ENCODE measurements at places on chromosomes 13 and 19.
A peak's percentile ranks its signal among the peaks of the same experiment; 100 is the strongest.

- no peak for DNase-seq
Measured at GRCh38 chr19:33482476-33482875, 39.1 kb downstream of the PEPD start.

- no peak for DNase-seq
Measured at GRCh38 chr19:32537580-32537979, 43.4 kb upstream of the PDCD5 start.

GRCh38 chr13:98820300-98820699 is 67.8 kb upstream of the SLC15A1 start:
- no peak for DNase-seq

DNA sequence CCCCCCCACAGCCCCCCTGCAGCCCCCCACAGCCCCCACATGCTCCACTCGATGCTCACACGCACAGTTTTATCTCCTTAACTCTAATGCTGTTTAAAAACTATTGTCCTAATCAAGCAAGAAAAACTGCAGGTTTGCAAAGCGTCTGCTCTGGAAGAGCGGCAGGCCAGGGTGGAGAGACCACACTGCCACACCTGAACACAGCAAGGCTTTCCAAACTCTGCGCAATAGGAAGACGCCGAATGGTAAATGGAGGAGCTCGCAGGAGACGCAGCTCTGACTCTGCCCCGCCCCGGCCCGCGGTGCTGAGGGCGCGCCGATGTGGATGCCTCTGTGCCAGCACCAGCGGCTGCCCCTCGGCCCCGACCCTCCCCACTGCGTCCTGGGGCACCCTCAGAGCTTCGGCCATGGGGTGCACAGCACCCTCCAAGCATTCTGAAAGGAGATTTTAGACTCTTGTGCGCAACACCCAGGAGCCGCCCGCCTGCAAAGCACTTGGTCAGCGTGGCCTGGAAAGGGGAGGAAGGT is 32.4 kb downstream of the RASA3 start:
- DNase-seq = no peak

DNA sequence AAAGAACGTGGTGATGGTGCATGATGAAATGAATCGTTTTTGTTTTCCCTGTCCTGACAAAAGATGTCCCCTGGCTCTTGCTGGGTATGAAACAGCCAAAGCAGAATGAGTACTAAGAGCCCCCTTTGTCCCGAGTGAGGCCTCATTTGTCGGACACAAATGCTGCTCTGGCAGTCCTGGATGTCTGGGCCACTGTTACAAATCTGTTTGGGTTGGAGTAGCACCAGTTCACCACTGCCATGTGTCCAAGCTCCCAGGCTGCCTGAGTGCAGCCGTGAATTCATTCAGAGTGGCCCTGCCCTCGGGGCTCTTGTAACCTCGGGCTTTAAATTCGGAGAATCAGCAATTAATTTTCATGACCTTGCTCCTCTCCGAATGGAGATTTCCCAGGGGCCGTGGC is 182.4 kb downstream of the NUFIP1 start:
- no peak for DNase-seq

DNA sequence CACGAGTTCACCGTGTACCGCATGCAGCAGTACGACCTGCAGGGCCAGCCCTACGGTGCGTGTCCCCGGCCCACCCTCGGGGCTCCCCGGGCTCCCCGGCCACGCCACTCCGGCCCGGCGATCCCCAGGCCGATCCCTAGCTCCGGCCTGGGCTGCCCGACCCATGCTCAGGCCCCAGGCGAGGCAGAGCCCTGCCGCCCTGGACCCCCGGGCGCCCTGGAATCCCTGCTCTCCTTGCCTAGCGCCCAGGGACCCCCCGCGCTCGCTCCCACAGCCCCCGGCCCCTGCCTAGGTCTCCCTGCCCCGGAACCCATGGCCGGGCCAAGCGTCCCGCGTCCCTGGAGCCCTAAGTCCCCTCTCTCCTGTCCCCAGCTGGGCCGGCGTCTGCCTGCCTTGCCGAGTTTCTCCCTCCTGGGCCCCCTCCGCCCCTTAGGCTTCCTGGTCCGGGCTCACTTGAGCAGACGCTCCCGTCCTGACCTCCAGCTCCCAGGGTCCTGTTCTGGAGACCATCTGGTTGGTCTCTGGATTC is 494 bp downstream of the NCLN start:
- DNase-seq = no peak

GRCh38 chr13:61179741-61180140 is 235.9 kb downstream of the PCDH20 start:
- DNase-seq = no peak

DNA sequence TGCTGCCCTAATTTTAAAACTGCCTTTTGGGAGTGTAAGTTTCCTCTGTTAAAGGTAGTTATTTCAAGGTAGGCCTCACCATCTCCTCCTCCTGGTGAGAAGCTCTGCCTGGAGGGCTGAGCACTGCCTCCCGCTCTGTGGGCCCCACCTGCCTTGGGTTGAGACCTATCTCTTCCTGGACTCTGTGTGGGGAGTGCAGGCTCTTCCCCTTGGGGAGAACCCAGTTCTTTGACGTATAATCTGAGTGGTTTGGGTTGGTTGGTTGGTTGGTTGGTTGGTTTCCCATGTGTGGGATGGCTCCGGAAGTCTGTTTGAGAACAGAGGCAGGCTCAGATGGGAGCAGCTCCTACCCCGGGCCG is 39.1 kb downstream of the ACTN4 start:
- DNase-seq = peak; percentile 11

DNA sequence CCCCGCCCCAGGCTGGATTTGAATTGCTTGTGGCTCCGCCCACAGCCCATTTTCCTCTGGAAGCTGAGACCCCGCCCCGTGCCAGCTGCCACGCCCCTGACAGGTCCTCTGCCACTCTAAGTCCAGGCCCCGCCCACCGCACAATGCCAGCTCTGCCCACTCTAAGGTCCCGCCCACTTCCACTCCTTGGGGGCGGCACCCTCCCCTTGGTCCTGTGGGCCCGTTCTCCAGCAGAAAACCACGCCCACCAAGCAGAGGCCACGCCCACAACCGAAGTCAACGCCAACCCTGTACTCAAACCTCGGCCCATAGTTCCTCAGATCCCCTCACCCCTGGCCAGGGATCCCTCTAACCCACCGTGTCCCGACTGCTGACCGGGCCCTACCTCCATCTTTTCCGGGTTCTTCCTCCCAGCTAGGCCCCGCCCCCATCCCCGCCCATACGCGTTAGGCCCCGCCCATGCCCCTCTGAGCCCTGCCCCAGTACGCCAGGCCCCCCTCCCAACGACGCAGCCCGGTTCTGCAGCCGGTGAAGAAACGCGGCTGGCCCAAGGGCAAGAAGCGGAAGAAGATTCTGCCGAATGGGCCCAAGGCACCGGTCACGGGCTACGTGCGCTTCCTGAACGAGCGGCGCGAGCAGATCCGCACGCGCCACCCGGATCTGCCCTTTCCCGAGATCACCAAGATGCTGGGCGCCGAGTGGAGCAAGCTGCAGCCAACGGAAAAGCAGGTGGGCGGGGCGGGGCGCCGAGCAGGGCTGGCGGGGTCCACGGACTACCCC is 1.3 kb downstream of the HMG20B start:
- peak; percentile 55 for DNase-seq

DNA sequence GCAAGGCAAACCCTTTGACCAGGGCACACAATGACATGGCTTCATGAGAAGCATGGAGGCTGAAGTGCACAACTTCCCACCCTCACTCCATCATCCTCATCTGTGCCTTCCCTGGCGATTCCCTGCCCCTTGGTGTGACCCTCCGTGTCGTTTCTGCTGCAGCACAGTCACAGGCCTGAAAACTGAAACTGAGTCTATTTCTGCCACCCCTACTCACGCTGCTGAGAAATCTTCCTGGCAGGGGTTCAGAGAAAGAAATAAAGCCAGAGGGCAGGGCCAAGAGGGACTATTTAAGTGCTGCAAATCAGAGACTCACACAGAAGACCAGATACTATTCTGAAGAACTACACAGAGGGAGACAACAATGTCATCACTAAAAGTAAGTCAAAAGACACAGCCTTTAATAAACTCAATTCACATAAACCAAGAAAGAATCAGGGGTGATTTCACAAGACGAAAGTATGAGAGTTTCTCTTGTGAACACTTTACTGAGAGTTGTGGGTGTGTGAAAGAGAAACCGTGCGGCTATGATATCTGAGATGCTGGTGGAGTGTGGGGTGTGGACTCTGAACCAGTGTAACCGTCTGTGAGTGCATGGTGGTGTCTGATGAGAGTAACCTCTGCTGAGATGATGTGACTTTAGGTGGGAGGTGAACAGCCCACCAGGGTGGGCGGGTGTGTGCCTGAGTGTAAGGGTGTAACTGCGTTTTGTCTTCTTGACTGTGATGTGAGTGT is 23.5 kb downstream of the LGALS16 start:
- no peak for DNase-seq

- DNase-seq = no peak
Measured at GRCh38 chr13:46596466-46596865, 43.5 kb downstream of the LRCH1 start.

DNA sequence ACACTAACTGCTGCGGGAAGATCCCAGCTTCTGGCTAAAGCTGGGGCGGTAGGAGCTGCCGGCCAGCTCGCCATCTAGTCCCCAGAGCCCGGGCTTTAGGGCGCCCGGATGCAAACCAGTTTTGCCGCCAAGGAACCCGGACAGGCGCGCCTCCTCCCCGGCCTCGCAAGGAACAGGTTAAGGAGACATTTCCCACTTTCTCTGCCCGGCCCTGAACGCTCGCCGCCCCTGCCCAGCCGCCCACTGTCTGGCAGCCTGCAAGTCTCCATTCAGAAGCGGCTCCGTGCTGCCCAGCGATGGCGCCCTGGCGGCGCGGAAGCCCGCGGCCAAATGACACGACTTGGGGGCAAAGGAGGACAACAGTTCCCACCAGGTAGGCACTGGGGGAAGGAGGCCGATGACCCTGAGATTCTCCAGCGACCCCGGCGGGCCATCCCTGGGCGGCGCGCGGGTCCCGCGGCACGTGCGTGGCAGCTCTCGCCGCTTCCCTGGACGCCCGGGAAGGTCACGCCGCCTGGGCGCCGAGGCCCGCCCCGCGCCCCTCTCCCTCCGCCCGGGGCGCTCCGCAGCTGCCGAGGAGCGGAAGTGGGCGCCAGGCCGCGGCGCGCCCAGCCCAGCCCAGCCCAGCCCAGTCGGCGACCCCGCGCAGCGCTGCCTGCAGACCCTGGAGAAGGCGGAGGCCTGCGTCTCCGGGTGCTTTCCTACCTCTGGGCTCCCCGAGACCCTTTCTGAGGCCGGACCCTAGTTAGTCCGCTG is 42.2 kb upstream of the HNRNPA1L2 start:
- no peak for DNase-seq

- no peak for DNase-seq
Measured at GRCh38 chr13:55000043-55000442, 1971.4 kb downstream of the OLFM4 start.

- no peak for DNase-seq
Measured at GRCh38 chr13:110240943-110241342, 66.0 kb downstream of the COL4A1 start.

DNA sequence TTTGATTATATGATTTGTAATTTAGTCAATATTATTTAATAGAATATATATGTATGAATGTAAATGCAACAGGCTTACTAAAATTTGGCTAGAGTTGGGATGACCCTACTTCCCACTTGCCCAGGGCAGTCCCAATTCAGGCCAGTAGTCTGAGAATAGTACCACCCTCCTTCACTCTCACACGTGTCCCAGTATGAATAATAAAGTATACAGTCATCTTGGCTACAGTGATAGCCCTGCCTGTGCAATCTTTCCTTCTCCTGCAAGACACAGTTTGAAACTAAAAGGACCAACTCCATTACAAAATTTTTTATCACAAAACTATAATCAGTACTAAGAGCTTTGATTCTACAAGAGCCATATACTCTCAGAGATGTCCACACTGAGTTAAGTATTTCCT is 76.2 kb downstream of the SACS start:
- DNase-seq = no peak

- no peak for DNase-seq
Measured at GRCh38 chr19:41691268-41691970, 3.3 kb upstream of the CEACAM7 start.

- DNase-seq = no peak
Measured at GRCh38 chr19:48400018-48400742, 6.7 kb downstream of the GRIN2D start.

- no peak for DNase-seq
Measured at GRCh38 chr19:17688853-17689595, 870 bp upstream of the UNC13A start.

DNA sequence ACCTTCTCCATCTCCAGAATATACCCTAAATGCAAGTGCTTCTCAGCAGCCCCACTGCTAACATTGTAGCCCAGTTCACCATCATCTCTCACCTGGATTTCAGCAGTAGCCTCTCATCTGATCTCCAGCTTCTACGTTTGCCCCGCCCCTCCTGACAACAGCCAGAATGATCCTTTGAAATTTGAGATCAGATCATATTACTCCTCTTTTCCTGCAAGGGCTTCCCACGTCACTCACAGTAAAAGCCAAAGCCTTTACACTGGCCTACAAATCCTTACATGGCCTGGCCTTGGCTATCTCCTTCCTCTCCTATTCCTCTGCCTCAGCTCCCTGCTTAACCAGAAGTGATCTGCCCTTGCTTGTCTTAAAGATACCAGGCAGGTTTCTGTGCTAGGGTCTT is 94.3 kb upstream of the NBEA start:
- DNase-seq = no peak

DNA sequence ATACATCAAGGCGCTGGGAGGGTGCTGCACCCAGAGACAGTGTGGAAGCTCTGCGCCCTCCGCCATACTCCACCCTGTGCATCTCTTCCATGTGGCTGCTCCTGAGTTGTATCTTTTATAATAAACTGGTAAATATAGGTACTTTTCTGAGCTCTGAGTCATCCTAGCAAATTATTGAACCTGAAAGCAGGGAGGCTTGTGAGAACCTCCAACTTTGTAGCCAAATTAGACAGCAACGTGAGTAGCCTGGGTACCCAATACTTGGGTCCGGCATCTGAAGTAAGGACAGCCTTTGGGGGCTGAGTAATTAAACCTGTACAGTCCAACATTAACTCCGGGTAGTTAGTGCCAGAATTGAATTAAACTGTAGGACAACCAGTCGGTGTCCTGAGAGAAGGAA is 57.4 kb downstream of the RUBCNL start:
- no peak for DNase-seq

- no peak for DNase-seq
Measured at GRCh38 chr13:36536546-36536945, 104.3 kb downstream of the CCNA1 start.

GRCh38 chr19:48085904-48086864 is 24.4 kb downstream of the PLA2G4C start:
- DNase-seq = no peak

DNA sequence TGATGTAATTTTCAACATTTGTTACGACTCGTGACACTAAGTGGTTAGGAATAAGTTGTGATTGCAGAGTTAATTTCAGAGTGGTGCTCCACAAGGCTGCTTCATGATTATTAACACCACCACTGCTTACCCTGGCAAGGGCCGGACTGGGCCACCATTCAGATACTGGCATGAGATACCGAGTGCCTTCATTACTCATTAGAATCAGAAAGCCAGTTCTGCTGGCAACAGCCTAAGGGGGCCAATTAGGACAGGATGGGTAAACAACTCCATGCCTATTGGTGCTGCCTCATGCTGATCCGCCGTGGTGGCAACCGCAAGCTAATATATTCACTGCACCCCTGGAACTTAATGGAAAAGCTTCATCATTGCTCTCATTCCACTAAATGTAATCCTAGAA is 575.1 kb downstream of the EFNB2 start:
- DNase-seq = no peak

All from stimulated activated CD8-positive, alpha-beta memory T cell treated with anti-CD3 and anti-CD28 coated beads, Interleukin-4, amount 100 ng/mL, for 1 hour (primary cell).